ENCODE measurements at places on chromosomes 7 and 10. TPM values are rescaled to one million over a fixed set of nuclear protein-coding genes. Genes with fewer than 3 reads are reported as not detected.

Gene PPP3CB
- 19.4 TPM for polyA plus RNA-seq

DNA sequence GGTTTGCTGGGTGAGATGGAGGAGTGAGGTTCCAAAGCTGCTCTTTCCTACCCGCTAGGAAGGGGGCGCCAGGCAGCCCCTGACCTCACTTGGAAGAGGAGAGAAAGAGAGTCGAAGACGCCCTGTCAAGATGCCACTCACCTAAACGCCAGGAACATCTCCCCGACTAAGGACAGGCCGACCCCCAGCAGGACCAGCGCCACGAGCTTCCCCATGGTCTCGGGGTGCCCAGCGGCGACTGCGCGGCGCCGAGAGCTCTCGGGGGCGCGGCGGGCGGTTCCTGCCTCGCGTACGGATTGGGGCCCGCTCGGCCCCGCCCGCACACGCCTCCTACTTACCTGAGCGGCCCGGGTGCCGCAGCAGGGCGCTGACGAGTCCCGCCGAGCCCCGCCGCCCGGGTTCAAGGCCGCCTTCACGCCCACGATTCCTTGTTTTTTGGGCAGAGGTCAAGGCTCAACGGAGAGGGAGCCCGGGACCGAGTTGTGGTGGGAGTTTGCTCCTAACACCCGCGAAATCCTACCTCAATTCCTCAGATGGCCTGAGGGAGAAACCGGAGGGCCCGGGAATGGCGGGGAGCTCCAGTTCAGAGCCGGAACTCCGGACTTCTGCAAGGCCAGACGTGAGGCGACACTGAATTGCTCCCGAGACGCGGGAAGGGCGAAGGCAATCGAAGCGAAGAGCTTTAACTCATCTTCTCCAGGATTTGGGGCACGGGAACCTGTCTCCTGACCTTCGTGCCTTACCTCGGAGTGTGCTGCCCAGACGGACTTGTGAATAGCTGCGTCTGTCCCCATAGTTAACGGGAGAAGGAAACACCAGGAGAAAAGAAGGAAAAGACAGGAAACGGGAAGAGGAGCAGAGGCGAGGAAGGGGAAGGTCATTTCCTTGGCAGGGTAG, at the start of gene PON3:
TSS of gene PON3 (minus strand) at position 240 of the 897 bp plus-strand sequence. CDS start at position 215, 25 bp downstream.
- DNase-seq = peak; percentile 41

DNA sequence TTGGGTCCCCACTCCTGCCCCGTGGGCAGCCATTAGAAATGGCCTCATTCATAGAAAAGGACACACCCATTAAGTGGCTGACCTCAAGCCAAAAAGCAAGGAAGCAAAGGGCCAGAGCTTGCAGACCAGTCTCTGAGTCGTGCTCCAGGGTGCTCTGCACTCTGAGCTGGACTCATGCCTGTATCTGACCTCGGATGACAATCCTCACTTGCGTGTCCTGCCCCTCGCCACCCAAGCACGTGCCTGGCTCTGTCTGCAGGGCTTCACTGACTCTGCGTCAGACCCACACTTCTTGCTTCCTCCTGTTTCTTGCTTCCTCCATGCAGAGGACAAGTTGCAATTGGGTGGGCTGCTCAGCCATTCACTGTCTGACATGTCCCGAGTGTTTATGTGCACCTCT, 138.8 kb downstream of the OAT start:
- DNase-seq = no peak

DNA sequence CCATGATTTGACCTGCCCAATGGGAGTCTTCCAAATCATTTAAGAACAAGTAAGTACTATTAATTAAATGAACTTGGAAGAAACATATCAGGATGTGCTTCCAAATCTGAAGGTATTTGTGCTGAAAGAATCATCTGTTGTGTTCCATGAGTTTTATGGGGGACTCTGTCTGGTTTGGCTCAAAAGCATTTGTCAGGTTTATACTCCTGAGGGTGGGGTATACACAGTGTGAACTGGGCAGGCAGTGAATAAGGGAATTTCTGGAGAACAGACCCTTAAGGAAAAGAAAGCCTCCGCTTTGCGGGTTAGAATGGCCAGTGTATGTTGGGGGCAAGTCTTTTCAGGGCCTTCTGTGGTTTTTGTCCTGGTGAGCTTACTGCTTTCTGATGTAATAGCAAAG, 29.9 kb downstream of the TCF7L2 start:
- DNase-seq = no peak

GRCh38 chr7:101390901-101391301, 28.2 kb downstream of the COL26A1 start:
- DNase-seq = no peak

Gene FRAT1
- 2.3 TPM for polyA plus RNA-seq

- DNase-seq = no peak
Observed at GRCh38 chr7:130521258-130521951, 29.5 kb downstream of the MEST start.
